ENCODE measurements at places on chromosomes 5 and 9.
A peak's percentile ranks its signal among the peaks of the same experiment; 100 is the strongest.

DNA sequence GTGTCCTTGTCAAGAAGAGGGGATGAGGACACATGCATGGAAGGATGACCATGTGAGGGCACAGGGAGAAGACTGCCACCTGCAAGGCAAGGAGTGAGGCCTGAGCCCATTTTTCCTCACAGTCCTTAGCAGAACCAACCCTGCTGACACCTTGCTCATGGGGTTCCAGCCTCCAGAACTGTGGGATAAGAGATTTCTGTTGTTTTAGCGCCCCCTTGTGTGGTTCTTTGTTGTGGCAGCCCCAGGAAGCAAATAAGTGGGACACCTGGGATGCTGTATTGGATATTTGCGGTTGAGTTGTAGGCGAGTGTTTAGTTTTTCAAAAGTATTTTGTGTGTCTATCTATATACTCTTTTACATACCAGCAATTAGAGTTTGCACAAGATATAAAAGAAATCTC lies 206.4 kb downstream of the NXNL2 start:
- no peak for DNase-seq

DNA sequence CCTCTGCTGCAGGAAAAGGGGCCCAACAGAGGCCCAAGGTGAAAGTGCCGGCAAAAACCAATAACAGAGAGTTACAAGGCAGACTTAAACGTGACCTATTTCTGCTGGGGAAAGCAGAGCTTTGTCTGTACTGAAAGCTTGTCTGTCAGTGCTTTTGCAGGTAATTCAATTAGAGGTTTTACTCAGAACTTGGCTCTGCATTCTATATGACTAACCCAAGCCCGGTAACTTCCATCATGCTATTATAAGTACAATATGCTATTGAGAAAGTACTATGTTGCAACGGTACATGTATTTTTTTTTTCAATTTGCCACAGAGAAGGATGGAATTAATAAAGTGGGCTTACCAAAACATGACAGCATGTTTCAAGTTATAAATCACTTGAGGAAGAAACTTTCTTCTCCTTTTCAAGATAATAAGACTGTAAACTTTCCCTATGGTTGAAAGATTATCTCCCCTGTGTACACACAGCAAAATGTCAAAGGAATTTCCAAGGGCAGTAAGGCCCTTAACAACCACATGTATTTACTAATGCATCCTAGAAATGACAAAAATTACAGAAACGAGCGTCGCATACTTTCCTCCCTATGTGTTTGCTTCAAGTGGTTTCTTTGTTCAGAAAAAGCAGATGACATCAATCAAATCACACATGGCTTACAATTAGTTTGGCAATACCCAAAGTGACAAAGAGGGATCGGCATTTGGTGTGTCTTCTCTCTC lies 282.4 kb downstream of the EFNA5 start:
- DNase-seq = no peak

DNA sequence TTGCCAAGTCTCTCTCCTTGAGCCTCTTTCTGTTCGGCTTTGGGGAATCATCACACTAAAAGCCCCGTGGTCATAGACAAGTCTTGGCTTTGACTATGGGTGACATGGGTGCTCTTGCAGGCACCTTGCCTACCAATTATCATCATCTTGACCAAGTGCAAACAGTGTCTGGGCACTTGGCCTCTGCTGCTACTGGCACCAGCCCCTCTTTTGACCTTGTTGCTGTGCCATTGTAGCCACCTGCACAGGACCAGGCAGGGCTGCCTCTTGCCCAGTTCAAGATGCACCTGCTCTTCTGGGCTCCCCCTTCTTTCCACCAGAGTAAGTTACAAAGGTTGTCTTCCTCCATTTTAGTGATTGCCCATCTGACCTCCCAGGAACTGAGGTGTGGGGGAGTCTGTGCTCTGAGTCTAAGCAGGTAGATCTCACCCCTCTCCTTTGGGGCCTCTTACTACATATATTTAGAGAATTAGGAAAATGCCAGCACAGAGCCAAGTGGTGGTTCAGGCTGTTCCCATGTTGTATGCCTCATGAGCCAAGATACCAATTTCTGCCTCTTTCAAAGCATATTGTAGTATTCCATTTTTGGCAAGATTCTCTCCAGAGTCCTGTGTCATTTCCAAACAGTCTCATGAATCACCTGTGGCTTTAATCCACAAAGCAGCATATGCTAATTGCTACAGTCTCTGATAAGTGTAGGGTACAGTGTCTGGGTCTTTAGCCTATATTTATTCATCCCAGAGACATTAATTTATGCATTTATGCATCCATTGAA lies 142.9 kb upstream of the DAP start:
- DNase-seq = no peak

DNA sequence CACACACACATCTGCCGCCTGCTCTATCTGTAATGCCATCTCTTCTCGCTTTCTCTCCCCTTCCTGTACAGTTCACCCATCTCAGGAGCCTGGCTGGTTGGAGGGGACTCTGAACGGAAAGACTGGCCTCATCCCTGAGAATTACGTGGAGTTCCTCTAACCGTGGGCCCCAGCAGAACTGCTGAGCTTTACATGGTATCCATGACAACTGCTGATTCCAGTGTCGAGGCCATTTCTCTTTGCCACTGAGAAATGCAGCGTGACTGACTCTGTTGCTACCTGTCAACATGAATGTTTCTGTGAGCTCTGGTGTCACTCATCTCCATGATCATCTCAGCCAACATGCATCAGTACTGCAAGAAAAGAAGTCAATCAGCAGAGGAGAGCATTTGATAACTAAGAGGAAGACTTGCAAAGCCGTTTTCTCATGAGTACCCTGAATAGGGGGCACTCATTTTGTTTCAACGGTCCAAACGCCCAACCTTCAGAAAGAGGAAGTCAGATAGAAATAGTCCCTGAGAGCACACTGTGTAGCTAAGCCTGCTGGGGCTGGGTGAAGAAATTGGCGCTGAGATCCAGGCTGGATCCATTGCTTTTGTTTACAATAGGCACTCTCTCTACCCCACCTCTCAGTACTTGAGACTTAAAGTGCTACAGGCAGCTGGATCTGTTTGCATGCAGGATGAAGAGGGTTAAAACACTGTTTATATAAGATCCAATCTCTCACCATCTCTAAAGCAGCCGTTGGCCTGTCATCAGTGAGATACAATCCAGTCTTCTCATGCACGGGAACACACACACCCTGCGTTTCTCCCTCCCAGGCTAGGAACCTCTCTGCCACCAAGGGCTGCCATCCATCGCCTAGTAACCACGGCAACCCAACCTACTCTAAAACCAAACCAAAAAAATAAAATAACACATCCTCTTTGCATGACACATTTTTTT lies 180.9 kb downstream of the NR3C1 start:
- DNase-seq = peak; percentile 21

GRCh38 chr5:161707382-161707781 lies 21.9 kb downstream of the GABRA6 start:
- DNase-seq = no peak

GRCh38 chr9:121663591-121663990 lies 12.2 kb downstream of the DAB2IP start:
- no peak for DNase-seq

DNA sequence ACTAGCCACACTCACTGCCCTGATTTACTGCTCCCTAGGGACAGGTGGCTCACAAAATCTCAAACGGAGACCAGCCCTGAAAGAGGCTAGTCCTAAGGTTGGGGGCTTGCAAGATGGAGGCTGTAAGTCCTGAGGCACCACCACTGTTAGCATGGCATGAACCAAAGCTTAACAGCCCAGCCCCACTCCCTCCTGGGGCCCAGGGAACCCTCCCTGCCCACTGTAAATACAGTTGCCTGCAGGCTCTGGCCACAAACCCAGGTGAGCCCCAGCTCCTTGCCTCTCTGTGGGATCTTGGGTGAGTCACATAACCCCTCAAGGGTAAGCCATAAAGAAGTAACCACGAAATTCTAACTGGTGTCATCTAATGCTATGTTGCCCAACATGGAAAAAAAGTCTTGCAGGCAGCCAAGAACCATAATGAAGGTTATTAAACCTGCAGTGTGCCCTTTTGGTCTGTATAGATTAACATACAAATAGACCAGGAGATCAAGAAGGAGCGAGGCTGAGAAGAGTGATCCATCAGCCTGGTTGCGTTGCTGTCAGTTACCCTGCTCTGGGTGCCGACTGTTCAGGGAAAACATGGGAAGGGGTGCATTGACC lies 1.7 kb upstream of the POMT1 start:
- peak; percentile 66 for DNase-seq

GRCh38 chr5:40479939-40480338 lies 199.8 kb upstream of the PTGER4 start:
- peak; percentile 12 for DNase-seq

GRCh38 chr9:135667463-135668001 lies 4.4 kb downstream of the LCN9 start:
- no peak for DNase-seq

DNA sequence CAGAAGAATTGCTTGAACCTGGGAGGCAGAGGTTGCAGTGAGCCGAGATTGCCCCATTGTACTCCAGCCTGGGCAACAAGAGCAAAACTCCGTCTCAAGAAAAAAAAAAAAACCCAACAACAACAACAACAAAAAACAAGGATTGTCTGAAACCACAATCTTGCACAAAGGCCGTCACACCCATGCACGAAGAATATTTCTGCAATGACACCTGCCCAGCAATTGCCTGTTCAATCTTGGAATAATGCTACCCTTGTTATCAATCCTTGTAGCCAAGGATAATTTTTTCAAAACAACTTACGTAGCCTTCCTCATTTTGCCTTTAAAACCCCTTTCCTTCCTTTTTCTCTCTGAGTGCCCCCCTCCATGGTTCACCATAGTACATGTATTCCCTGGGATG lies 3.7 kb upstream of the CLTB start:
- DNase-seq = no peak

- DNase-seq = no peak
Observed at GRCh38 chr5:89473196-89473595, 590.2 kb upstream of the MEF2C start.

DNA sequence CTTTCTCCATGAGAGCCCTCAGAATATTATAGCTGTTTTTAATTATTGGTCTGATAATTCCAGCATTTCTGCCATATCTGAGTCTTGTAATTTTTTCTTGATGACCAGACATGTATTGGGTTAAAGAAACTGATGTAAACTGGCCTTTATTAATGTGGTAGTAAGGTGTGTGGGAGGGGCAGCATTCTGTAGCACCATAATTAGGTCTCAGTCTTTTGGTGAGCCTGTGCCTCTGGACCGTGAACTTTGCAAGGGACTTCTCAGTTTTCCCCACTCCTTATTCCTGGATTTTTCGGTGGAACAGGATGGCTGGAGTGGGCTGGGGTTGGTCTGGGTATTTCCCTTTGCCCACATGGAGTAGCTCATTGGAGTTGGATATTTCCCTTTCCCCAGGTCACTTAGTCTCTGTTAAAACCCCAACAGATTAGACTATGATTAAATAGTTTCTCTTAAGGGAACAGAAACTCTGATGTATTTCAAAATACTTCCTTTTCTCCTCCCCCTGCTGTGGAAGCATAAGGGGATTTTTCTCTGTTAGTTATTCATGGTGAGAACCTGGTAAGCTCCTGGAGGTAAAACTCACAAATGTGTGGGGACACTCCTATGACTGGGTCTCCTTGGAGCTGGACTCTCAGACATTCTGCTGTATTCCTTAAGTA lies 52.4 kb downstream of the FSD1L start:
- no peak for DNase-seq

DNA sequence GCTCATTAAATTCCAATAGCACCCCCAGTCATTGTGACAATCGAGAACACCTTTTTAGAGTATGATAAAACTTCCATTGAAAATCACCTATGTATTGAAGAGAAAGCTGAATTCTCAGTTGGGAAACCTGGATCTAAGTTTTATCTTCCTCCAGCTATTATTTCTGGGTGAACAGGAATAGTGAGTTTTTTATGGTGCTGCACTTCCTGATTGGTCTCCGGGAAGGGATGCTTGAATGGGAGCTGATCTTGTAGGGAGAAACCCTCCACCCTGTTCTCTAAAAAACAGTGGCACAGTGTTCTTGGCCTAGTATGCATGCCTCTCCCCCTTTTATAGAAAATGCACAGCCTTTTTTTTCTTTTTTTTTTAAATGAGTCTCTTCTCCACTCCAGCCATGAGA lies 112.2 kb downstream of the ACTBL2 start:
- DNase-seq = no peak

DNA sequence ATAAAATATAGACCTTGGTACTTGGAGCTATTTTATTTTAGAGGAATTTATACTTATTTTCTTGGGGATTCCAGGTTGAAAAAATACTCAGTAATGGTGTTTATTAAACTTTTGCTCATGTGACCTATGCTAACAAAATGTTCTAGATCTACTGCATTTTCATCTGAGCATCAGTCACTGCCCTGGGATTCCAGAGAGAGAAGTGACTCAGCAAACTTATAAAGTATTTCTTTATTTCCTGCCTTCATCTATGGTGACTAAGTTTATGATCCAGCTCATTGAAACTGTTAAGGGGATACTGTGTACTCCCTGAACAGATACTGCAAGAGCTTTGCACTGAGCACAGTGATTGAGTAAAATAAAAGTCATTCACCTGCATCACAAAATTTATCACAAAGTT lies 298.5 kb upstream of the CDH18 start:
- DNase-seq = no peak

- DNase-seq = no peak
Observed at GRCh38 chr5:135393229-135393628, 5.8 kb downstream of the MACROH2A1 start.

DNA sequence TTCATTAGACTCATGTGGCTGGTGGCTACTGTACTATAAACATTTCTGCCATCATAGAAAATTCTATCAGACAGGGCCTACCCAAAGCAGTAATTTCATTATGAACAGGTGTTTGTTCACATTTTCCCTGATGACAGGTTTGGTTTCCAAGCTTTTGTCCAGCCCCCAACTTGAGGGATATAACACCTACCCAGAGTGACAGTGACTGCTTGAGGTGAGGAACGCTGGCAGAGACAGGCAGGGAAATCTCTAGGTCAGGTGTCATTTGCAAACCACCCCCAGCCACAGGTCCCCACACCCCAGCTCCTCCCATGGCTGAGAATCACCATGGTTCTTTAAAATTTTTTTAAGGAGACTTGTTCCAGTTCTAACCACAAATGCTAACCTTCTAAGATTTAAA lies 25.5 kb downstream of the GOLM1 start:
- peak; percentile 5 for DNase-seq

DNA sequence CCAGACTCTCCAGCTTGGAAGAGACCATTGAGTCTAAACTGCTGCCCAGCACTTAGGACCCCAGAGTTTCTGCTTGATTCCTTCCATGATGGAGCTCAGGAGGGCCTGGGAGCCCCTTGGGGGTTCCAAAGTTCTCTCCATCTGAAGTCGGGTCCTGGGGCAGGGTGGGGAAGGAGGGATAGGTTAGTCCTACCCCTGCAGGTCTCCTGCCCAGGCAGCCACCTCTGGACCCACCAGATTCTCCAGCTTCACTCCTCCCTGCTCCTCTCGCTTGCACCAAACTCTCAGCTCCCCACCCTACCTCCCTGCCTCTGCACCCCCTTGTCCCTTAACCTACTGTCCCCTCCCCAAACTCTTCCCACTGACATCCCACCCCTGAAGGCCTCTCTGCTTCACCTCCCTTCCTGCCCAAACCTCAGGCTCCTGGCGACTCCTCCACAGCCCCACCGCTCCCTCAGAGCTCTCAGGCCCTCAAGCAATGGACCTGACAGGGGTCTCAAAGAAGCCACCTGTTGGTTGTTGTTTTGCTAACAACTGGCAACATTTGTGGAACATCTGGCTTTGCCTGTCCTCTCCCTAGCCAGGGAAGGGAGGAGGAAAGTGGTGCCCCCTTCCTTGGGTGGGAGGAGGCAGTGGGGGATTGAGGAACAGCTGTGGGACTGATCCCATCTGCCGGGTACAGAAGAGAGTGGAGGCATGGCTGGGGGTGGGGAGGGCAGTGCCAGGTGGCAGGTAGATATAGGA lies 137.5 kb downstream of the RGS3 start:
- DNase-seq = no peak

Data from stimulated activated CD8-positive, alpha-beta memory T cell treated with anti-CD3 and anti-CD28 coated beads, Interleukin-15, amount 100 ng/mL, for 48 hours (primary cell).